ENCODE measurements at places on chromosomes 2 and 18.

GRCh38 chr2:6654279-6654678, 211.4 kb downstream of the CMPK2 start:
- DNase-seq: no peak

GRCh38 chr18:2883076-2883735, 36.4 kb downstream of the EMILIN2 start:
- DNase-seq: peak; percentile 28

DNA sequence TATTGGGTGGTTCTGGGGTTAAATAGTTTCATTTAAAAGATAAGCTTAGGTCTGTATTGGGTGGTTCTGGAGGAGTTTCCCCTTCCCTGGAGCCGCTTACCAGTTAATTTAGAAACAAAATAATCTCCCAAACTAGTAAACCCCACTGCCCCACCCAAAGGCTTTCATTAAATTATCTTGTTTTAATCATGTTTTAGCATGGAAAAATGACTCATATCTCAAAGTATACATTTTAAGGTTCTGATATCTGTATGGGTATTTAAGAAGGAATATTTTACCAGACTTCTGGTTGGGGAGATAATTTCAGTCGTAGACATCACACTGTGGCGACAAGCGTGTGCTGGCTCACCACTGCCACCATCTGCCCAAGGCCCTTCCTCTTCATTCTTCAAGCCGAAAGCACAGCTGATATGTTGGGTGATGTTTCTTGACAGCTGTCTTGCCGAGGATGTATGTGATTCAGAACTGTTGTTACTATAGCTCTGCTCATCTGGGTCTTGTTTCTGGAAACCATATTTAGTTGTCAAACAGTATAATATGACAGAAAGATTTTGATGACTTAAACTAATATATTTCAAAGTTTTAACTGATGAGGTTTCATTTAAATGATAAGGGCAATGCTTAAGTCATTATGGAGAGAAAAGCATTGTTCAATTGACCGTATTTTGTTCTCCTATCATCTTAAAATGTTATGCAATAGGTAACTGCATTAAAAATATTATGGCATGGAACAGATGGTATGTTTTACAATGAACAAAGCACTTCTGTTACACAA, 5.1 kb downstream of the FIGLA start:
- peak; percentile 56 for DNase-seq

DNA sequence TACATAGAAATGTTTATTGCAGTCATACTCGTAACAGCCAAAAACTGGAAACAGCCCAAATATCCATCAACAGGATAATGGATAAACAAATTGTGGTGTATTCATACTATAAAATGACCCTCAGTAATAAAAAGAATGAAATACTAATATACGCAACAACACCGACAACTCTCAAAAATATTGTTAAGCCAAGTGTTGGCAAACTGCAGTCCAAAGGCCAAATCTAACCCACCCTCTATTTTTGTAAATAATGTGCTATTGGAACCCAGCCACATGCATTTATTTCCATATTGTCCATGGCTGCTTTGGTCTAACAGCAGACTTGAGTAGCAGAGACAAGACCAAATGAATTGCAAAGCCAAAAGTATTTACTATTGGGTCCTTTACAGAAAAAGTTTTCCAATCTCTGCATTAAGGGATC, 151.0 kb downstream of the MREG start:
- no peak for DNase-seq

DNA sequence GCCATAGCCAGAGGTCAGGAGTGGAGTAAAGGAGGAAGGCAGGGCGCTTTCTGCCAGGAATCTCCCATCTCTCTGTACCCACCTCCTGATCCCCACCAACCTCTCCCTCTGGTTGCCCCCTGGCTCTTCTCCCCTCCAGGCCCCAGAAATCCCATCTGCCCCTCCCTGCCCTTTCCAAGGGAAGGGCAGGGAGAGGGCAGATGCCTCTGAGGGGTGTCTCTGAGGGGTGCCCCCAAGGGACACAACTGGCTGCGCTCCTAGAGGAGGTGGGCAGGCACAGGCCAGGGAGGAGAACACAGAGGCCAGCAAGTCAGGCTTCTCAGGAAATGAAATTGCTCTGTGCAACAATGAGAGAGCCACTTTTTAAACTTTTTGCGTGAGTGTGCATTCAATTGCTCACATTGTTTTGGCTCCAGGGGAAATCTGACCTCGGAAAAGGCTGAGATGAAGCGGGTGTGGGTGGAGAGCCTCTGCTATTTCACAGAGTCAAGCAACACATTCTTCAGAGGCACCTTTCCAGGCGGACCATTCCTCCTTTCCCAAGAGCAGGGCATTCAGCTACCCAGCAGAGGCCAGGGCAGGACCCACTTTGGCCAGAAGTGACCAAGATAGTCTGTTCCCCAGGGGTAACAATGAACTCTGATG, 125.5 kb downstream of the SMAD7 start:
- DNase-seq: no peak

- DNase-seq: no peak
Measured at GRCh38 chr18:48714873-48715272, 176.0 kb downstream of the CTIF start.

GRCh38 chr18:6057604-6058003, 162.3 kb upstream of the TMEM200C start:
- DNase-seq: no peak

DNA sequence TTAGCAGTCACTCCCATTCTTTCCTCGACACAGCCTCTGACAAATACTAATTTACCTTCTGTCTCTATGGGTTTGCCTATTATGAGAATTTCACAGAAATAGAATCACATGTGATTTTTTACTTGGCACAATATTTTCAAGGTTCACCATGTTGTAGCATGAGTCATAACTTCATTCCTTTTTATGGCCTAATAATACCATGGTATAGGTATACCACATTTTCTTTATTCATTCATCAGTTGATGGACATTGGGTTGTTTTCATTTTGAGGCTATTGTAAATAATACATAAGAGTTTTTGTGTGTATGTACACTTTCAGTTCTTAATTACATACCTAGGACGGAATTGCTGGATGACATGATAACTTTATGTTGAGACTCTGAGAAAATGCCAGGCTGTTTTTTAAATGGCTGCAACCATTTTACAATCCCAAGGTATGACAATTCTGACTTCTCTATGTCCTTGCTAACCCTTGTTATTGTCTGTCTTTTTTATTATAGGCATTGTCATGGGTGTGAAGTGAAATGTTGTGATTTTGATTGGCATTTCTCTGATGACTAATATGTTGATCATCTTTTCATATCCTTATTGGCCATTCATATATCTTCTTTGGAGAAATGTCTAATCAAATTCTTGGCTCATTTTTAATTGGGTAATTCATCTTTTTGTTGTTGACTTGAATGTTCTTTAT, 87.9 kb downstream of the IRS1 start:
- no peak for DNase-seq

GRCh38 chr2:20064841-20065240, 13.4 kb upstream of the LAPTM4A start:
- no peak for DNase-seq

DNA sequence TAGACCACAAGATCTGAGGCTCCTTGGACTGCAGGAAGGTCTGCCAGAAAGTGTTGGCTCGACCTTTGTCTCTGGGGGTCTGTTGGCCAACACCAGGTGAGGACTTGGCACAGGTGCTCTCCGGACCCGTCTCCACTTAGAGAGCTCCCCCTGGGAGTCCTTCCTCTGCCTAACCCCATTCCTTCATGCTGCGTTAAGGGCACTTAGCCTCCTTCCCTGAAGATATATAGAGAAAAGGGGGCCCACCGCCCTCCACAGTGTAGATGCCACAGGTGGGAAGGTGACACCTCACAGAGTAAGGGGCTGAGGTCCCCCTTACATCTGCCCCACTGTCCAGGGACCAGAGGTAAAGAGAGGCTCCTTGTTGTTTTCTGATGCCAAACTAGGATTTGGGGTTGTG, 8.2 kb downstream of the IGFBP5 start:
- no peak for DNase-seq

- DNase-seq: no peak
Measured at GRCh38 chr18:57278933-57279332, 73.4 kb upstream of the ST8SIA3 start.

GRCh38 chr18:52531836-52532235, 191.8 kb downstream of the DCC start:
- no peak for DNase-seq

GRCh38 chr2:148645539-148646230, 1.1 kb downstream of the EPC2 start:
- peak; percentile 86 for DNase-seq

- peak; percentile 85 for DNase-seq
Measured at GRCh38 chr2:207528980-207529329, 807 bp upstream of the CREB1 start.

- no peak for DNase-seq
Measured at GRCh38 chr18:58077329-58077728, 33.3 kb downstream of the NEDD4L start.

DNA sequence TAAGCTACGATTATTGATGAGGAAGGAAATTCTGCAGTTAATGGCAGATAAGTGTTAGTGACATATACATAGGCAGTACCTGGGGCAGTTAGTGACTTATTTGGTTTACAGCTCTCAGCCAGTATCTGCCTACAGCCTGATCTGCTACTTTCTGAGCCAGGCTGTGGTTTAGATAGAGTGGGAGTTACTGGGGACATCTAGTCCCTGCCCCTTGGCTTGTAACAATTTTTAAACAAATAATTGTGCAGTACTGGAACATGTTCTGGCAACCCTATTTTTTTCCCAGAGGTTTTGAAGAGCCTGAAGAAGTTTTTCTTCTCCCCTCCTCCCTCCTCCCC, 2.3 kb downstream of the KIF5C start:
- DNase-seq: no peak

- no peak for DNase-seq
Measured at GRCh38 chr18:25109484-25109883, 242.5 kb downstream of the ZNF521 start.

DNA sequence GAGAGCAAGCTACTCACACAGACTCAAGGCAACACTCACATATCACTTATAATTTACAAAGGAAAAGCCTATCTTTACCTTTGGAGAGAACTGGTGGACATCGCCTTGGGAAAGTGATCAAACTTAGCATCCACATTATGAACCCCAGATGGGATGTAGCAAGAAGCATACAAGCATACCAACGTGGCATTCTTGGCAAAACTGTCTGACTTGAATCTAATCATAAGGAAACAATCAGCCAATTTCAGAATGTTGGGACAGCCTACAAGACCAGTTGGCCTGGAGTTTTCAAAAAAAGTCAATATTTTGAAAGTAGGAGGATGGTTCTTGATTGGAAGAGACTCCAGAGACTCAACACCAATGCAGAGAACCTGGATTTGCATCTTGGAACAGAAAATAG, 79.1 kb upstream of the PMAIP1 start:
- DNase-seq: no peak

GRCh38 chr2:43556256-43556655, 39.6 kb downstream of the THADA start:
- DNase-seq: no peak

GRCh38 chr2:132438691-132439090, 22.1 kb downstream of the GPR39 start:
- no peak for DNase-seq

- DNase-seq: no peak
Measured at GRCh38 chr2:134301928-134302260, 48.0 kb downstream of the MGAT5 start.

DNA sequence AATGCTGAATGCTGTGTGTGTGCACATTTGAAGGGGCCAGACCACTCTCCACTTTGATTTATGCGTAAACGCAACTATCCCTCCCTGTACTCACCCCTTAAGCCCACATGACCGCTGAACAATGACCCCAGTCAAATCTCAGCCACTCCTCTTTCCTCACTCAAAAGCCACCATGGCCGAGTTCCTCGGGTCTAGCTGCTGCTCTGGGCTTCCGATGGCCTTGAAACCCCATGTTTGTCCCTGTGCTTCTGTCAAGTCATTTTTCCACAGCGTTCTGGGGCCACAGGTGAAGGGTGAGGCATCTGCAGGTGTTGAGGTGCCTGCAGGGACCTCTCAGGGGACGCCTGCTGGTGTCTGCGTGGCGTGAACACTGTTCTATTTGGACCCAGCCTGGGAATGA, 74.3 kb upstream of the TMEM18 start:
- no peak for DNase-seq

DNA sequence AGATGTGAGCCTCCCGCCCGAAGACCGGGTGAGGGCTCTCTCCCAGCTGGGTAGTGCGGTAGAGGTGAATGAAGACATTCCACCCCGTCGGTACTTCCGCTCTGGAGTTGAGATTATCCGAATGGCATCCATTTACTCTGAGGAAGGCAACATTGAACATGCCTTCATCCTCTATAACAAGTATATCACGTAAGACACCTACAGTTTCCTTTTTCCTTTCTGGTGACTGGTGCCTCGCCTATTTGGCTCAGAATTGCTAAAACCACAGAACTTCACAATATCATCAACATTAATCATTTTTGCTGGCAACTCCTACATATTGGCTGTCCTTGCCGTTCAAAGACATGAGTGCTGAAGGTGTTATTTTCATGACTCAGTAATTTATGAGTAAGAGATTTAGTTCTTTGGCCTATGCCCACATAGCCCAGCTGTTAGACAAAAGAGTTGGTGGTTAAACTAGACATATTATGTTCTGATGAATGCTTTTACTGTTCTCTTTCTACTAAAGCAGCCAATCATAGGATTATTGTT, 2.2 kb downstream of the STAMBP start:
- no peak for DNase-seq

DNA sequence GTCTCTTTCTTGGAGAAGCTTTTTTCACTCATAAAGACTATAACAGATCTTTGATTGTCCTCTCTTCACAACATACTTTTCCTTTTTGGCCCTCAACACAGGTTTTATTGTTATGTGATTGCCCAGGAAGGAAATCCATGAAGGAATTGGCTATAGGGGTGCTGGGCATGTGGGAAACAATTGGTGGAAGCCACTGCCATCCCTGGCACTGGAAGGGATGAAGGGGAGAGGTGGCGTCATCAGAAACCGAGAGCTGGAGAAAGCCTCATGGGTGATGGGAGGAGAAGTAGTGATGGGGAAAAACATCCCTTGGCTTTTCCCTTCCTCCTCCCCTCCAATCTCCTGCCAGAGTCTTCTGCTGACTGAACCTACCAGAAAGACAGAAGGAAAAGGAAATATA, 106.2 kb downstream of the SPOPL start:
- DNase-seq: no peak

GRCh38 chr18:8868779-8869415, 163.5 kb downstream of the MTCL1 start:
- no peak for DNase-seq

DNA sequence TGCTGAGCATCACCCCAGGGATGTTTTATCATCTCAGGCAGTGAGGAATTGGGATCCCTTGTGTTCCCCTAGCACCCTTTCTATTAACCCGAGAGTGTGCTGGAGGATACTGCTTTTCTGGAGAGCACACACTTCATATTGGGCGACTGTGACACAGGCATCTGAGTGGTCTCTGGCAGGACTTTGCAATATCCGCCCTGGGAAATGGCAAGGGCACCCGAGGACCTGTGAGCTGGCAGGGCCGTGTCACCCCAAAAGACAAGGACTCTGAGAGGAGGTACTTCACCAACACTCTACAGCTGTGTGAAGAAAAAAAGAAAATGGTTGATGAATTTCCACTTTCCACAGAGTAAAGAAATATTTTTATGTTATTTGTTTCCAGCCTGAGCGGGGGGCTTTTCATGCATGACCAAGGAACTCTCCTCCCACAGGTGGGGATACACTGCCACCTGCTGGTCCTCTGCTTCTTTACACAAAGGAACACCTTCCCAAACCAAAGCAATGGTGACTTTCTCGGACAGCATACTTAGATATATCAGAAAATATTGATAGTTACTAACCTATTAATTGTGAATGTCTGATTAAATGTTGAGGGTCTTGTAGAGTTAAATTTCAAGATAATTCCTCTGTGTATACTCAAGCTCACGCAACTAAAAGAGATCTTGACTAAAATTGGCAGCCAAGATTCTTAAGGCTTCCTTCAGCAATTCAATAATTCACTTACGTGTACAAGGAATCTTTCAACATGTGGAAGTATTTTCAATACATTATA, 45.9 kb upstream of the REG3G start:
- DNase-seq: peak; percentile 30
